CD8-positive, alpha-beta memory T cell (primary cell): ENCODE measurements at places on chromosomes 2 and 18. TPM values are rescaled to one million over a fixed set of nuclear protein-coding genes. Genes with fewer than 3 reads are reported as not detected.

Gene MYCN
- not detected for total RNA-seq

Gene FAM228A
- total RNA-seq: not detected

DNA sequence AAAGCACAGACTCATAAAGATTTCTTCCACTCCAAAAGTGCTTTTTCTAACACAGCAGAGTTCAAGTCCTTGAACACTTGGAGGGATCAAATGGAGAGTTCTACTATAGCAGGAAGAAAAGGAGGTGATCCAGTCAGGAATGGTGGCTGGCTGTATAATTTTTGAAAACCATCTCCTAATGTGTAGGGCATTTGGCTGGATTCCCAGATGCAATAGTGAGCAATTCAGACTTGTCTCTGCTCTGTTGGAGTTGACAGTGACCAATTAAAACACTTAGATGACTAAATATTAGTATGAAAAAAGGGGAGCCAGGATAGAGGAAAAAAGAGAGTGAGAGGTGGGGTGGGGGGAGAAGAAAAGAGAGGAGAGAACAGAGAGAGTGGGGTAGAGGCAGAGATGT lies 5.3 kb upstream of the G6PC2 start:
- H3K36me3 ChIP-seq: no peaks in the 10 kb centered on the region
- no peak overlapping the region for H3K4me3 ChIP-seq
- no peak overlapping the region for H3K27ac ChIP-seq
- DNase-seq: no peak

DNA sequence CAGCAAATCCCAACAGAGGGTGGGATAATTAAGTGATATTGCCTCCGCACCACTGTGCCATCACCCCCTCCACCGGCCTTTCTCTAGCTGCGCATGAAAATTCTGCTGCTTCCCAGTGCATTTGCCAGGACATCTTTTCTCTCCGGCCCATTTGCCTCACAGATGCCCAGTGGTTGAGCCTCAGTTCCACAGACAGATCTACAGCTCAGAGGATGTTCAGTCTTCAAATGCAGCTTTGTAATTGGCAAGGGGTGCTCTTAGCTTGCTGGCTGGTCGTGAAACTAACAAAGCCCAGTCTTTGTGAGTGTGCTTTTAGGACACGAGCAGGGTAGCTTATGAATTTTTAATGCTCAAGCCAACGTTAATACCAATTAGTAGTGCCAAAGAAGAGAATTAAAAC lies 253.3 kb upstream of the REV1 start:
- H3K4me3 ChIP-seq: no peak overlapping the region
- no peak for DNase-seq
- no peaks in the 10 kb centered on the region for H3K4me1 ChIP-seq

DNA sequence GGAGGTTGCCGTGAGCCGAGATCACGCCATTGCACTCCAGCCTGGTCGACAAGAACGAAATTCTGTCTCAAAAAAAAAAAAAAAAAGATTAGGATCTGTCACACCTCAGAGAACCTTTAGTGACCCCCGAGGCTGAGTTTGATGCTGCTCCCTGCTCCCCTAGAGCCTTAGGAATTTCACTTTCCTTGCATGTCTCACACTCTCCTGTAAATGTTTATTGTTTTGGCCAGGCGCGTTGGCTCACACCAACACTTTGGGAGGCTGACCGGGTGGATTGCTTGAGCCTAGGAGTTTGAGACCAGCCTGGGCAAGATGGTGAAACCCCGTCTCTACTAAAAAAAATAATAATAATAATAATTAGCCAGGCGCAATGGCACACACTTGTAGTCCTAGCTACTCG lies 31.5 kb downstream of the SRSF7 start:
- no peaks in the 10 kb centered on the region for H3K36me3 ChIP-seq
- H3K4me3 ChIP-seq: no peak overlapping the region

Gene LNPK
- 31.7 TPM for total RNA-seq

- H3K4me1 ChIP-seq: no peaks in the 10 kb centered on the region
- no peaks in the 10 kb centered on the region for H3K27me3 ChIP-seq
- no peak overlapping the region for H3K4me3 ChIP-seq
- no peak overlapping the region for H3K27ac ChIP-seq
Observed at GRCh38 chr2:126515471-126515870, 140.5 kb upstream of the GYPC start.

Gene ZSWIM2
- not detected for total RNA-seq

Gene SPP2
- total RNA-seq: not detected

Gene CD8A
- 363 TPM for total RNA-seq

Gene BUB1
- total RNA-seq: 46.9 TPM

DNA sequence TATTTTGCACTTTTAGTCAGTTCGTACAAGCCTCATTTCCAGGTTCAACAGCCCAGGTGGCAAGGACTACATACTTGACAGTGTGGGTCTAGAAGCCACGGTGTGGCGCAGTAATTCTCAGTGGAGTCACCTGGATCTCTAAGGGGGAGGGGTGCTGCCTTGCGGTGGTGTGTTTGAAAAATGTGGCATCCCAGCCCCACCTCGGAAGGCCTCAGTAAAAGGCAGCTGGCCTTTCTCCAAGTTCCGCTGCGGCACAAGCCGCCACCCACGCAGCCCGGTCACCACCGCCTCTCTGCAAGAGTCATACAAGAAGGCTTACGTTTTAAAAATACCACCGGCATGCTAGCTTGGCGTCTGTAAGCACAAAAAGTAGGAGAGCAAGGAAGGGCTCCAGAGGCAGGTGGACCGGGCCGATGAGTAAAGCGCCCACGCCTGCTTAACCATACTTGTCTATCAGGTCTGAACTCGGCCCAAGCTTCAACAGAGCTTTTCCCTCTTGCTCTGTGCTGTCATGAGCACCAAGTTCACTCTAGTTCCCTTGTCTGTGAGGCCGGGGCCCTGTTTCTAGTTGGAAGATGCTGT lies 49.5 kb downstream of the SPRED2 start:
- no peak overlapping the region for H3K4me3 ChIP-seq
- peak overlapping the region; percentile 1 for H3K27ac ChIP-seq
- H3K27me3 ChIP-seq: no peaks in the 10 kb centered on the region
- no peaks in the 10 kb centered on the region for H3K36me3 ChIP-seq
- peak; percentile 38 for DNase-seq
- H3K4me1 ChIP-seq: peaks cover 21% of the 10 kb centered on the region

- no peaks in the 10 kb centered on the region for H3K27me3 ChIP-seq
- no peak for DNase-seq
- H3K27ac ChIP-seq: no peak overlapping the region
- H3K4me1 ChIP-seq: no peaks in the 10 kb centered on the region
Observed at GRCh38 chr2:207801259-207801658, 31.6 kb upstream of the FZD5 start.

- H3K27ac ChIP-seq: no peak overlapping the region
- no peaks in the 10 kb centered on the region for H3K36me3 ChIP-seq
- no peak overlapping the region for H3K4me3 ChIP-seq
- H3K27me3 ChIP-seq: no peaks in the 10 kb centered on the region
- no peaks in the 10 kb centered on the region for H3K4me1 ChIP-seq
- no peak for DNase-seq
Observed at GRCh38 chr18:25416374-25416773, 64.4 kb upstream of the ZNF521 start.

DNA sequence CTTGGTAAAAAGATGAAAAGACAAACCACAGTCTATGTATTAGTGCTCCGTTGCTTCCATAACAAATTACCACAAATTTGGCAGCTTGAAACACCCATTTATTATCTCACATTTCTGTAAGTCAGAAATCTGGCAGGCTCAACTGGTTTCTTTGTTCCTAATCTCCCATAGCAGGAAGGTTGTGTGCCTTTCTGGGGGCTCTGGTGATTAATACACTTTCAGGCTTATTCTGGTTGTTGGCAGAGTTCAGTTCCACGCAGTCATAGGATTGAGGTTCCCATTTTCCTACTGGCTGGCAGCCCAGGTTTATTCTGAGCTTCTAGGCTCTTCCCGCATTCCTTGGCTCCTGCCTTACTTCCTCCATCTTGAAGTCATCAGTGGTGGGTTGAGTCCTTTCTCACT lies 189.3 kb downstream of the ANAPC1 start:
- H3K27me3 ChIP-seq: no peaks in the 10 kb centered on the region
- H3K4me3 ChIP-seq: no peak overlapping the region
- no peak overlapping the region for H3K27ac ChIP-seq

DNA sequence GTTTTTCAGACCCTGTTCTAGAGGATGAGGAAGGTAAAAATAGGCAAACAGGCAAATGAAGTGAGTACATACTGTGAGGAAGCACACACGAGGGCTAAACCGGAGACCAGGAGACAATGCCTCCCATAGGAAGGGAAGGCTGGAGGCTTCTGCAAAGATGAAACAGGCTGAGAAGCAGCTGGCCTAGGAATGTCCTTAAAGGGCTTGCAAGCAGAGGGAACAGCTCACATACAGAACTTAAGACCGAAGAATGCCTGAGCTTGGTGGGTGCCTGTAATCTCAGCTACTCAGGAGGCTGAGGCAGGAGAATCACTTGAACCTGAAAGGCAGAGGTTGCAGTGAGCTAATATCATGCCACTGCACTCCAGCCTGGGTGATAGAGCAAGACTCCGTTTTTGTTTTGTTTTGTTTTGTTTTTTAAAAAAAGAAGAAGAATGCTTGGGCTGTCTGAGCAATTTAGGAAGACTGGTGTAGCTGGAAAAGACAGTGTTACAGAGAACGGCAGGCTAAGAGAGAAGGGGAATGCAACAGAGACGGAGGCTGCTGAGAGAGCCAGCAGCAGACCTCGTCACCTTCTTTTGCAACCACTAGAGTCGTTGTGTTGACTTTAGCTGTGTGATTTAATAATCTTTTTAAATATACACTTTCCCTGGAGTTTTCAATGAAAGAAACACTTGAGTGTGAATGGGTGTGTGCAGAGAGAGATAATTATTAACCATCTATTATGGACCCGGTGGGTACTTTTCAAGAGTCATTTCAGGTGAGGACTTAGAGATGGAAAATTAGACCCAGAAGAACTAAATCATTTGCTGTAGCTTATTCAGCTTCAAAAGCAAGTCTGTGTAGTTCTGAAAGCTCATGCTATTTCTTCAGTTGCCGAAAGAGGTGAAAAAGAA lies 232.8 kb downstream of the GALR1 start:
- H3K36me3 ChIP-seq: no peaks in the 10 kb centered on the region
- H3K27ac ChIP-seq: no peak overlapping the region
- H3K4me1 ChIP-seq: no peaks in the 10 kb centered on the region

GRCh38 chr2:77397763-77398162 lies 124.4 kb downstream of the LRRTM4 start:
- no peaks in the 10 kb centered on the region for H3K4me1 ChIP-seq
- no peak overlapping the region for H3K4me3 ChIP-seq
- H3K27me3 ChIP-seq: no peaks in the 10 kb centered on the region
- DNase-seq: no peak

DNA sequence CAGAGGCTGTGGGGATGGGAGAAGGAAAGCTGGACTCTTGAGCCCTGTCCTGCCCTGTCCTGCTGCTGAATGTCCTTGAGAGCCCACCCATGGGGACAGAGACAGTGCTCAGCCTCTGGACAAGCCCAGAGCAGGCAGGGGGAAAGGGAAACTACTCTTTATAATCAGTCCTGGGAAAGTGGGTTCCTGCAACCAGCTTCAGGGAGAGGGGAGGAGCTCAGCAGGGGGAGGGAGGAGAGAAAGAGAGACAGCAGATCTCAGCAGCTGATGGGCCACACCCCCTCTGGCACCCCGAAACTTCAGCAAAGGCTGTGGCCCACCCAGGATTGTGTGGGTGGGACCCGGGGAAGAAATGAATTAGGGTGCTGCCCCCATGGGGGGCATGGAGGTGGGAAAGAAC lies 11.6 kb downstream of the ECEL1 start:
- H3K27ac ChIP-seq: no peak overlapping the region
- H3K4me1 ChIP-seq: no peaks in the 10 kb centered on the region
- H3K36me3 ChIP-seq: no peaks in the 10 kb centered on the region
- peaks cover 20% of the 10 kb centered on the region for H3K27me3 ChIP-seq
- DNase-seq: no peak

Gene KATNAL2
- total RNA-seq: 0.82 TPM

DNA sequence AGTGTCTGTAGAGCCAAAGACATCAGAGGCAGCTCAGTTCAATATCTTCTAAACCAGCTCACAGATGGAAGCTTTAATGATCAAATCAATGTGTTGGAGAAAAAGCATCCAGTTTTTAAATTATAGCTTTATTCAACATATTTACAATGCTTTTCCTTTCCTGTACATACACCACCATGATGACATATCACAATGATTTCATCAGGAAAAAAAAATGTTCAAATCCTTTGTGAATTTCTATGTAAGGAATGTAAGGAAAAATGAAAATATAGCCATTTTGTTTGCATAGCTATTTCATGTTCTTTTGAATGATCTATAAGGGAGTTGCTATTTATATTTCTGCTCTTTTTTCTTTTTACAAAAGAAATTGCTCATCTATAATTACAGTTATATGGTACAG lies 134.7 kb upstream of the CDH20 start:
- H3K4me3 ChIP-seq: no peak overlapping the region
- no peaks in the 10 kb centered on the region for H3K36me3 ChIP-seq
- H3K27ac ChIP-seq: no peak overlapping the region
- no peaks in the 10 kb centered on the region for H3K4me1 ChIP-seq
